ENCODE measurements at places on chromosomes 16 and 17.
A peak's percentile ranks its signal among the peaks of the same experiment; 100 is the strongest.

DNA sequence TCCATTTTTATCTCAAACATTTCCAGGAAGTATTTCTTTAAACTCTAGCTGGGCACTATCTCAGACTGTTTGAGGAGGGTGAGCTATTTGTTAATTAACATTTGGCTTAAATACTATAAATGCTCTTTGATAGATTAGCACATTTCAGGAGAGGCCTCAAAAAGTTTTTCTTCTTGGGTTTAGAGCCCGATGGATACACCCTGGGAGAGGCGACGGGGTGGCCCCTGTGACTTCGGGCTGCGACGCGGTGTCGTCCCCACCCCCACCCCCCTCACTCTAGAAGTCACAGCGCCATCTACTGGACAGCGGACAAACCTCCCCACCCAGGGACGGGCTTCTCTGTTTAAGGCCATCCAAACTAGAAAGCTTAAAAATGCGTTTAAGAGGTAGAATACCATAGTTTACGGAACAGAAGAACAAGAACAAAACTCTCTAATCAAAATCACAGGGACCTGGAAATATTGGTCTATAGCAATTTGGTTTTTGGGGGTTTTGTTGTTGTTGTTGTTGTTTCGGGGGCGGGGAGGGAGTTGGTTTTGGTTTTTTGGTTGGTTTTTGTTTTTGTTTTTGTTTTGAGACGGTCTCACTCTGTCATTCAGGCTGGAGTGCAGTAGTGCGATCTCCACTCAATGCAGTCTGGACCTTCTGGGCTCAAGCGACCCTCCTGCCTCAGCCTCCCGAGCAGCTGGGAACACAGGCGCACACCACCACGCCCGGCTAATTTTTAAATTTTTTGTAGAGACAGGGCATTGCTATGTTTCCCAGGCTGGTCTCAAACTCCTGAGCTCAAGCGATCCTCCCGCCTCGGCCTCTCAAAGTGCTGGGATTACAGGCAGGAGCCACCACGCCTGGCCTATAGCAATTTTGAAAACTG lies 254.4 kb downstream of the C16orf95 start:
- DNase-seq = peak; percentile 98

DNA sequence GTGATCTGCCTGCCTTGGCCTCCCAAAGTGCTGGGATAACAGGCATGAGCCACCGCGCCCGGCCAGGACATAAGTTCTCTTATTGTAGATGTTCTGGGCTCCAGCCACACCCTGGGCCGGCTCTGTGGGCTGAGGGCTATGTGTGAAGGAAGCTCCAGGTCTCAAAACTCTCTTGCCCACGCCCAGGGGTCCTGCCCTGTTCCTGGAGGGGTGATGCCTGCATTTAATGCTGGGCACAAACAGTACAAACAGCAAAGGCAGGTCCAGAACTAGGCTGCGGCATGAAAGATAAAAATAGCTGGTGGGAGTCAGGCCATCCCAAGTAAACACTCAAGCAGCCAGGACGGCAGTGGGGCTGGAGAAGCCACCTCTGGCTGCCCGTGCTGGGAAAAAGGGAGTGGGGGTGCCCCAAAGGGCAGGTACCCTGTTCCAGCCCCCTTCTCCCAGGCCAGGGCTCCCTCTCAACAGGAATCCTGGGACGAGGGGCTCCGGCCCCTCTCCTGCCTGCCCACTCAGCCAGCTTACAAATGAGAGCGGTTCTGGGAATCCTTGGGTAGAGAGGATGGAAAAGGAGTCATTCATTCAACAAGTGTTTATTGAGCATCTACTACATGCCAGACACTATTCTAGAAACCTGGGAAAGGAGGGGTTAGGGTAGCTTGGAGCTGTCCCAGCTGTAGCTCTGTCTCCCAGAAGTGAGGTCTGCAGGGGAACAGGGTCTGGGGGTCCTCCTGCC lies 4.6 kb downstream of the TRIM47 start:
- DNase-seq = no peak

DNA sequence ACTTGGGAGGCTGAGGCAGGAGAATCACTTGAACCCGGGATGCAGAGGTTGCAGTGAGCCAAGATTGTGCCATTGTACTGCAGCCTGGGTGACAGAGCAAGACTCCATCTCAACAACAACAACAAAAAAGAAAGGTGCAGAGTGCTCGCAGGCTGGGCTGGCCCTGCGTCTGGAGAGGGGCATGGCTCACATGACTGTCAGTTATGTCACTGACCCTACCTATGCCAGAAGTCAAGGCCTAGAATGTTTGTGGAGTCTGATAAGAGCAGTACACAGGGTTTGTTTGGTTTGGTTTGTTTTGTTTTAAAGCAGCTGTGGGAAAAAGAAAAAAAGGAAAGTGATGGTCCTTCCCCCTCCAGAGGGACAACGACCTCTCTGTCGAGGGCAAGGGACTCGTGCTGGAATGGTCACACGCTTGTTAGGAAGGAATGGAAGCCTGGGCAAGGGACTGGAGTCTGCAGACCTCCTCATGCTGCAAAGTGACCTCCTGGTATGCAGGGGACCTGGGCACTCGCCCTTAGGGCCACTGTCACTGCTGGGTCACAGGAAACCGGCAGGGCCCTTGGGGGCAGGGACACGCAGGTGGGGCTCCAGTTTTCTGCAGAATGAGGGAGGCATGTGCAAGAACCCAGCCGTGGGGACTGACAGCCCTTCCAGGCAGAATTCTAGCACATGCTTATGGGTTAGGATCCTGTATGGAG lies 10.1 kb upstream of the OSGIN1 start:
- DNase-seq = peak; percentile 74

DNA sequence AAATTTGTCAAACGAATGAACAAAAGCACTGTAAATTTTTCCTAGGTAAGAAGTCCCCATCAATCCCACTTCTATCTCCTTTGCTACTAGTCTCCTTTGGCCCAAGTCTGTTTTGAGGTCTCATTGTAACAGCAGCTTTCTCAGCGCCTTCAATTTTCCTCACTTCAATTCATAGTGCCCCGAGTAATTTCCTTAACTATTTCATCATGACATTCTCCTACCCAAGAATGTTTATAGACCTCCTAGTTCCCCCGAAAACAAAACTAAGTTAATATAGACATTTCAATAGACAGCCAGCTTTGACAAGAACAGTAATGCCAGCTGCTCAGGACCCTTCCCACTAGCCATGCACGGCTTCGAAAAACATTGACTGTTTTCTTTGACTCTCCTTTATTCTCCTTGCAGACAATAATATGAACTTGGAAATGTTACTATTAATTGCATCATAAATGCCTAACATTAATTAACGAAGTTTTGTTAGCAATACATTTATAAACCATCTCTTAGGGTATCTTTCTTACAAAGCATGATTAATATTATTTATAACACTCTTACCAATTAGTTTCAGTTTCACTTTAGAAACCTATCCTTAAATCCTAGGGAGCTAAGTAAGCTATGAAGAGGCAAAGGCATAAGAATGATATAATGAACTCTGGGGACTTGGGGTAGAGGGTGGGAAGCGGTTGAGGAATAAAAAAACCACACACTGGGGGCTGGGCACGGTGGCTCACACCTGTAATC lies 22.8 kb downstream of the GLG1 start:
- DNase-seq = no peak

DNA sequence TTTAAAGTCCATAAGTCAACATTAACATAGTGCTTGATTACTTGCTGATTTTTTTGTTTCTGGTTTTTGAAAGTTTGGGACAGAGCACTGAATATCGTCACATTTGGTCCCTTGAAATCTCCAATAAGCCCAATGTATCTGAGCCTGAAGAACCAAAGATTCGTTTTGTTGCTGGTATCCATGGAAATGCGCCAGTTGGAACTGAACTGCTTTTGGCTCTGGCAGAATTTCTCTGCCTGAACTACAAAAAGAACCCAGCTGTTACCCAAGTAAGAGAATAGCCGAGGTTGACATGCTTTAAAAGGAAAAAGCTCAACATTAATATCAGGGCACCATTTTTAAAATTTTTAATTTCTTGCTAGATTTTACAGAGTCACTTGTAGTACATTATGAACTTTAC lies 27.7 kb upstream of the GOSR1 start:
- DNase-seq = no peak

DNA sequence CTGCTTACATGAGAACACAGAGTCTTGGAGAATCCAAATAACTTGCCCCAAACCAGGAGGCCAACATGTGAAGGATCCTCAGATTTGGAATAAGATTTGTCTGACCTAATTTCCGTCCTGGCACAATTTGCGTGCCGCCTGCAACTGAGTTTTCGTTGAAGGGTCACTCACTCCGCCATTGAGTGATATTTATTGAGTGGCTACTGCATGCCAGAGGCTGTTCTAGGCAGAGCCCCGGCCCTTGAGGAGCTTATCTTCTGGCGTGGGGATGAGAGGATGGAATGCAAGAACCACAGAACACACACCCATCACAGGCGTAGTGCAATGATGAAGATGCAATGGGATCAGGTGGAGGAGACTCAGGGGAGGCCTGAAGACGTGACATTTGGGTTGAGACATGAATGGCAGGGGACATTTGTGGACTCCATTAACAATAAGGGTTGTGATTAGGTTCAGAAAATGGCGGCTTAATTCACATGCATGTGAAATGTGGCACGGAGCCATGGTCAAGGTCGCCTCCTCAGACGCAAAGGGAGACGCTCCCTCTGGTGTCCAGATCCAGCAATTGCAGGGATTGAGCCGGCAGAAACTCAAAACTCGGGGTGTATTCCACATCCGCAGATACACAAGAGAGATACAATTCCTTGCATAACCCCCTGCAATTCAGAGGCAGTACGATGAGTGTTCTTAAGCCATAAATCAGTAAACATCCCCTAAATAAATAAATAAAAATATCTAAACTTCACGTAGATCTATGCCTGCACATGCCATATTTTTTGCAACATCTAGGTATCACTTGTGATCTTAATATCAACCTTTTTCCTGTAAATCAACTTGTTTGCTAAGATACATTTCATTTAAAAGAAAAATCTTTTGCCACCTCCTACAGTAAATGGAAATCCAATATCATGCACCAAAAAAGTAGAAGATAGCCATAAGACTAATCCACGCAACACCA lies 57.9 kb upstream of the CACNG4 start:
- DNase-seq = peak; percentile 68

GRCh38 chr17:17455173-17455572 lies 21.6 kb upstream of the MED9 start:
- DNase-seq = no peak

DNA sequence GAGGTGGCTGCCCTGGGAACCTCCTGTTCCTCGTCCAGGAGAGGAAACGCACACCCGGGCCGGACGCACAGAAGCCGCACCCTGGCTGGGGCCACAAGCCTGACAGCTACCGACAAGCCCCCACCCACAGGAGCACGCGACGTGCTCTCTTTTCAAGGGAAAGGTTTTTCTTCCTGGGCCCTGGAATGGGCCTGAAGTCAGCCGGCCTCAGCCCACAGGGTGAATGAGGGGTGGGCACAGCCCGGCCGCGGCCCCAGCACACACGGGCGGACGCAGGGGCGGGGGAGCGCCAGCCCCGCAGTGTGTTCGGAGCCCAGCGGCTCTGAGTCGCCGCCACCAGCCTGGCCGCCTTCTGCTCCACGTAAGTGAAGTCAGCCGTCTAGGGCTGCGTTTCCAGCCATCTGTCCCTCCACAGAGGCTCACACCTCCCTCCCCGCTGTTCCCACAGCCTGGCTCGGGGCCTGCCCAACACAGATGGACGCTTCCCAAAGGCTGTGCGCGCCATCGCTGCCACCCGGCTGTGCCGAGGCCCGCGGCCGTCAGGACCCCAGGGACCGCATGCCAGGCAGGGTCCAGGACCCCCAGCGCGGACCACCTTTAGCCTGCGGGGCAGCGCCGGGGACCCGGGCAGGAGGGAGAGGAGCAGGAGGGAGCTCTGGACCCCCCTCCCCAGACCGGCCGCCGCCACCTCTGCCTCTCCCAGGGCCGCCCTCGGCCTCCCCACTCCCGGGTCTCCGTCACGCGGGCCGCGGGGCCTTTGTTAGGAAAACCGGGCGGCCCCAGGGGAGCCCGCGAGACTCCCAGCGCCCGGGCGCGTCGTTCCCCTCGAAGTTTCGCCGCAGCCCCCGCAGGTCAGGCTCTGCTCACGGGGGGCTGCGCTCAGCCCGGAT lies 36.8 kb downstream of the CBFA2T3 start:
- no peak for DNase-seq

GRCh38 chr16:72226136-72226535 lies 54.2 kb upstream of the PMFBP1 start:
- DNase-seq = no peak

GRCh38 chr17:58227733-58228132 lies 8.7 kb upstream of the MKS1 start:
- DNase-seq = no peak

DNA sequence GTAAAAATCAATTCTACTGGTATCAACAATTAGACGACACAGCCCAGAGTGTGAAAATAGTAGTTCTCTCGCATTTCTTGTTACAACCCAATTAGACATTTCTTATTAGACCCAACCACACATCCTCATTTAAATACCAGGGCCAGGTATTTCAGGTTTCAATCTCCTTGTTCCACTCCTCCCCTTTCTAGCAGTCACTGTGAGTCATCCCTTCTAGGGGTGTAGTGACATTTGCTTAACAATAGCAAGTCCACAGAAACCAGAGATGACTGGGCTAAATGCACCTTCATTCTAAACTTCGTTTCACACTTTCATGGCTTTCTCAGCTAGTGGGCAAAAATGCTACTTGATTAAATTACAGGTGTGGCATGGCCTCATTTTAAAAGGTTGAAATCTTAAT lies 116.9 kb upstream of the CACNG3 start:
- no peak for DNase-seq

DNA sequence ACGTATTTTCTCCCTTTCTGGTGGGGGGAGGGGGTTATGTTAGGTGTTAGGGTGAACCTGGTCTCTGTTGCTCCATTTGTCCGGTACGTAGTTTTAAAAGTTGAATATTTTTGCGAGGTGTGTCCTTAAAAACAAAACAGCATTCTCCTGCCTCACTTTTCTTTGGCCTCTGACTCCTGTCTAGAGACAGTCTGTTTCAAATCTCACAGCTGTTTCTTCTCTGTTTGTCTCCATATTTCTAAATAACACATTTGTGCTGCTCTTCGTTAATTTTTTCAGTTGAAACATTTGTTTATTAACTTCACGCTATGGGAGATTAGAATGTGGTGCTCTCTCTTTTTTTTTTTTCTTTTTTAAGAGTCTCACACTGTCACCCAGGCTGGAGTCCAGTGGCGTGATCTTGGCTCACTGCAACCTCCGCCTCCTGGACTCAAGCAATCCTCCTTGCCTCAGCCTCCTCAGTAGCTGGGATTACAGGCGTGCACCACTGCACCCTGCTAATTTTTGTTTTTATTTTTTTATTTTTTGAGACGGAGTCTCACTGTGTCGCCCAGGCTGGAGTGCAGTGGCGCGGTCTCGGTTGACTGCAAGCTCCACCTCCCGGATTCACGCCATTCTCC lies 31.7 kb downstream of the RPA1 start:
- DNase-seq = no peak

- no peak for DNase-seq
Observed at GRCh38 chr17:1322014-1322428, 42.6 kb downstream of the TRARG1 start.
